ENCODE measurements at places on chromosomes 1 and 21.

DNA sequence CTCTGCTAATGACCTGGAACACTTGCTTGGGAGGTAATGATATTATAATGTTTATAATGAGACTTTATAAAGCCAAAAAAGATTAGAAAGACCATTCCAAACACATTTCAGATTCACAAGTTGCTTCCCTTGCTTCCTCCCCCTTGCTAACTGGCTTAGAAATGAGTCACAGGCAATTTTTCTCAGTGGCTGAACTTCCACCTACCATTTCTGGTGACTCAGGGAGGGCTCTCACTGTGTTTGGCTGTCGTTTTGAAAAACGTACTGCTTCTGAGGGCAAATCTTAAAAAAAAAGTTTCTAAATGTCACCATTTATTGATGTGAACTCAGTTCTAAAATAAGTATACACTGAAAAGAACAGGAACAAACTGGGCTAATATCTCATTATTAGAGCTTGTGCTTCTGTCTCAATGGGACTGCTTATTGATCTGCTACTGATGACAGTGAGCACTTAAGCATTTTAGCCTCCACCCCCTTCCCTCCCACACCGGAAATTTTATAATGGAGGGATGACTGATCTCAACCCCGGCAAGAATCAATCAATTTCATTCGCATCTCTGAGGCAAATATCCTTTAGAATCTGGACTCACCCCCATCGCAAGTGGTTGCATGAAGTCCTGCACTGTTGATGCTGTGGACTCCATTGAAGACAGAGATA is 278.3 kb downstream of the KCTD3 start:
- DNase-seq = no peak
- H3K36me3 ChIP-seq = peaks cover 1% of the 10 kb centered on the region
- no peaks in the 10 kb centered on the region for H3K4me1 ChIP-seq
- H3K4me3 ChIP-seq = no peak overlapping the region
- no peaks in the 10 kb centered on the region for H3K27me3 ChIP-seq

- H3K4me3 ChIP-seq = no peak overlapping the region
- no peak for DNase-seq
- no peaks in the 10 kb centered on the region for H3K4me1 ChIP-seq
- no peaks in the 10 kb centered on the region for H3K27me3 ChIP-seq
- H3K36me3 ChIP-seq = no peaks in the 10 kb centered on the region
These were observed 73.7 kb upstream of the ST6GALNAC5 start for GRCh38 chr1:76793594-76793993.

DNA sequence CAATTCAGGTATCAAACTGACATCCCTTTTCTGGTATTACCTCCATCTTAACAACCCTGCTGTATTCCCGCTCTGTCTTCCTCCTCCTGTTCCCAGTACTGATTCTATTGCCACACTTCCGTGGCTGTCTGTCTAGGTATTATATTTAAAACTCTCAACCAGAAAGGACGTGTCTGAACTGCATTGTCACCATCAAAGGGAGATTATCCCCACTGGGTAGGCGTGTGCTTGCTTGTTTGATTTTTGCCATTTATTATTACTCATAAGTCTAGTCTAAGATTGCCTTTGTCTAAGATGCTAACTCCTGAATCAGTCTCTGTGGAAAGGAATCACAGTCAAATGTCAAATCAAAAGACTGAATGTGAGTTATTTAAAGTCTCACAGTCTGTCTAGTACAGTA is 650.1 kb downstream of the KCNT2 start:
- no peak overlapping the region for H3K4me3 ChIP-seq
- no peak for DNase-seq
- H3K4me1 ChIP-seq = no peaks in the 10 kb centered on the region
- H3K27ac ChIP-seq = no peak overlapping the region

GRCh38 chr1:93346421-93346993 is 800 bp downstream of the DR1 start:
- H3K36me3 ChIP-seq = peaks cover 16% of the 10 kb centered on the region
- peaks cover 29% of the 10 kb centered on the region for H3K4me1 ChIP-seq
- H3K27me3 ChIP-seq = no peaks in the 10 kb centered on the region
- H3K27ac ChIP-seq = peak overlapping the region; percentile 96
- DNase-seq = peak; percentile 47

GRCh38 chr1:109271458-109271857 is 11.5 kb downstream of the PSRC1 start:
- H3K27me3 ChIP-seq = no peaks in the 10 kb centered on the region
- H3K36me3 ChIP-seq = no peaks in the 10 kb centered on the region
- H3K4me3 ChIP-seq = no peak overlapping the region

DNA sequence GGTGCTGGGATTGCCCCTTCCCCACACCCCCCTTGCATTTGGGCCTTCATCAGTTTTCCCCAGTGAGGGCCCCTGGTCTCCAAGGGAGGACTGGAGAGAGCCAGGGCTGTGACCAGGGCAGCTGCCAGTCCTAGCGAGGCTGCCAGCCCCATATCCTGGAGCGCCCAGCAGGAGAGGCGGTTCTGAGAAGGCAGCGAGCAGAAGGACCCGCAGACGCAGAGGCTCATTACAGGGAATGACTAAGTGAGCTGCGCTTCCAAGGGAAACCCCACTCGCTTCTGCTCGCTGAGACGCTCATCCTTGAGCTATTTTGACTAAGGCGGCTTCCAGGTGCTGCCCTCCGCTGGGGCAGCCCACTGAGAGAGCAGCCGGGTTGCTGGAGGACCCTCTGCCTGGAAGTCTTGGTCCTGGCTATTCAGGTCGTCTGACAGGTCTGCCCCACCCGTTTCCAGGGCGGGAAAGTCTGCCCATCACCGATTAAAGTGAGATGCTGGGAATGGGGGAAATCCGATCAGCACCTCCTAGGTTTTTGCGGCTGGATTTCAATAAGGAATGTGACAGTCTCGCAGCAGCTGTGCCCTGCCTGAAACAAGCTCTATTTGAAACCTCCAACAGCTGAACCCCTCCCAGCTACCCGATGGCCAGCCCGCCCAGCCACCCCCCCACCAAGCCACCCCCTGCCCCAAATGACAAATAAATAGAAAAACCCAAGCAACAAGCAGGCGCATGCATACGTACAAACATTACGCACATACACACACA is 2.8 kb downstream of the KCNN3 start:
- no peak overlapping the region for H3K27ac ChIP-seq
- peak; percentile 4 for DNase-seq
- H3K27me3 ChIP-seq = peaks cover 35% of the 10 kb centered on the region

- no peak overlapping the region for H3K4me3 ChIP-seq
- no peak overlapping the region for H3K27ac ChIP-seq
- H3K27me3 ChIP-seq = no peaks in the 10 kb centered on the region
- peaks cover 25% of the 10 kb centered on the region for H3K36me3 ChIP-seq
These were observed 54.2 kb downstream of the KIAA1614 start for GRCh38 chr1:180966744-180967536.

GRCh38 chr1:3240524-3241235 is 171.7 kb downstream of the PRDM16 start:
- H3K27ac ChIP-seq = no peak overlapping the region
- no peak overlapping the region for H3K4me3 ChIP-seq
- no peaks in the 10 kb centered on the region for H3K4me1 ChIP-seq
- no peaks in the 10 kb centered on the region for H3K27me3 ChIP-seq

DNA sequence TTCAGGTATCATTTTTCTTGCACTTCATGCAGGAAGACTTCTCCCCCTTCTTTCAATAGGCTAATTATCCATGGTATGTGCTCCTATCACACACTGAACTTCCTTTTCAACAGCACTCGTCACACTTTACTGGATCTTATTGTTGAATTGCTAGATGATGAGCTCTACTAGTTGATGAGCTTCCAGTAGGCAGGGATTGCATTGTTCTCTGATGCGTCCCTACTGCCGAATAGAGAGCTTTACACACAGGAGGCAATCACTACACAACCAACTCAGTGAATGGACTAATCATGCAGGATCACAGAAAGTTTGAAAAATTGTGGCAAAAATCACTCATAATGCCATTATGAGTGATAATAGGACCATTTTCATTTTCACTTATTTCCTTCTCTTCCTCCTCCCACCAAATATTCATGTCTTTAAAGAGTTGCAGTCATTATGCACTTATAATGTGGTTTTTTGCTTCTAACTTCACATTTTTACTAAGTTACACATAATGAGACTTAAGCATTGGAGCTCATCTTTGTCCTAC is 128.1 kb upstream of the ZNF648 start:
- no peak overlapping the region for H3K27ac ChIP-seq
- no peaks in the 10 kb centered on the region for H3K36me3 ChIP-seq
- DNase-seq = no peak
- no peak overlapping the region for H3K4me3 ChIP-seq

GRCh38 chr1:70044832-70045231 is 160.5 kb downstream of the LRRC40 start:
- no peaks in the 10 kb centered on the region for H3K36me3 ChIP-seq
- no peak overlapping the region for H3K27ac ChIP-seq
- H3K27me3 ChIP-seq = no peaks in the 10 kb centered on the region
- no peaks in the 10 kb centered on the region for H3K4me1 ChIP-seq
- no peak overlapping the region for H3K4me3 ChIP-seq

DNA sequence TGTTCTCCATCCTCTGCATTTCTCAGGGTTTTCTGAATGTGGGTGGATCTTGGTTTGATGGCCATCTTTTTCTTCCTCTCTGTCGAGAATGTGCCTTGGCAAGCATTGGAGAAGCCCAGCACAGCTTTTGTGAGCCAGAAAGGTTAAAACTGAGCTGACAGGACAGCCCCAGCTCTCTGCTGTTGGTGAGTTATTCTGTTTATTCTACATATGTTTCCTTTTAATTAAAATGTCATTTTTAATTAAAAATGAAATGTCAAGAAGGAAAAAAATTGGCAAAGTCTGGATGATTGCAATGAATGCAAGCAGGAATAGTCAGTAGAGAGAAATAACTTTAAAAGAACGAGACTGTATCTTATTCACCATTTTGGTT is 325.8 kb downstream of the PTBP2 start:
- no peak overlapping the region for H3K4me3 ChIP-seq
- DNase-seq = no peak
- H3K27ac ChIP-seq = no peak overlapping the region
- peaks cover 2% of the 10 kb centered on the region for H3K27me3 ChIP-seq
- H3K36me3 ChIP-seq = no peaks in the 10 kb centered on the region

- H3K4me1 ChIP-seq = peaks cover 12% of the 10 kb centered on the region
- DNase-seq = peak; percentile 44
- H3K4me3 ChIP-seq = peak overlapping the region; percentile 56
These were observed 9.8 kb downstream of the BARHL2 start for GRCh38 chr1:90707363-90707710.

- H3K27ac ChIP-seq = no peak overlapping the region
- H3K4me1 ChIP-seq = peaks cover 7% of the 10 kb centered on the region
- H3K4me3 ChIP-seq = no peak overlapping the region
- DNase-seq = no peak
- peaks cover 3% of the 10 kb centered on the region for H3K36me3 ChIP-seq
- H3K27me3 ChIP-seq = peaks cover 18% of the 10 kb centered on the region
These were observed 1.2 kb downstream of the NEXN start for GRCh38 chr1:77889671-77890070.

- peak overlapping the region; percentile 97 for H3K4me3 ChIP-seq
- no peaks in the 10 kb centered on the region for H3K27me3 ChIP-seq
- peak overlapping the region; percentile 94 for H3K27ac ChIP-seq
These were observed 1.7 kb downstream of the BTG2 start for GRCh38 chr1:203306965-203307541.

DNA sequence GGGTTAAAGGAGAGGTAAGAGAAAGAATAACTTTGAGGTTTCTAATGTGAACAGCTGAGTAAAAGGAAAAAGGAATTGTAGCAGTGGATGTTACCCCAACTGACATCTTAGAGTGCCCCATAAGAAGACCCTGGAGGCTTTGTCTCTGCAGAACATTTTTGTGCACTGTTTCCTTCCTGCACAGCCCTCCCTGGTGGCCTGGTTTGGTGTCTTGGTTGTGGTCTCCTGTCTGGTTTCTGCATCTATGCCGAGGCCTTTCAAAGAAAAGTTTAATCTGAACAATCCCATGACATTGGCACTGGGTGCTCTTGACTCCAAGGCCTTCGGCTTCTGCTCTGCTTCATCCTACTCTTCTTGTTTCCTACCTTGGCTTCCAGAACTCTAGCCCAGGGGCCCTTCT is 57.8 kb downstream of the RHOU start:
- H3K27me3 ChIP-seq = no peaks in the 10 kb centered on the region
- H3K4me3 ChIP-seq = no peak overlapping the region
- H3K4me1 ChIP-seq = peaks cover 6% of the 10 kb centered on the region
- DNase-seq = peak; percentile 31
- no peak overlapping the region for H3K27ac ChIP-seq
- H3K36me3 ChIP-seq = no peaks in the 10 kb centered on the region

GRCh38 chr1:74650561-74650960 is 23.0 kb downstream of the ERICH3 start:
- DNase-seq = no peak
- peaks cover 7% of the 10 kb centered on the region for H3K27me3 ChIP-seq

DNA sequence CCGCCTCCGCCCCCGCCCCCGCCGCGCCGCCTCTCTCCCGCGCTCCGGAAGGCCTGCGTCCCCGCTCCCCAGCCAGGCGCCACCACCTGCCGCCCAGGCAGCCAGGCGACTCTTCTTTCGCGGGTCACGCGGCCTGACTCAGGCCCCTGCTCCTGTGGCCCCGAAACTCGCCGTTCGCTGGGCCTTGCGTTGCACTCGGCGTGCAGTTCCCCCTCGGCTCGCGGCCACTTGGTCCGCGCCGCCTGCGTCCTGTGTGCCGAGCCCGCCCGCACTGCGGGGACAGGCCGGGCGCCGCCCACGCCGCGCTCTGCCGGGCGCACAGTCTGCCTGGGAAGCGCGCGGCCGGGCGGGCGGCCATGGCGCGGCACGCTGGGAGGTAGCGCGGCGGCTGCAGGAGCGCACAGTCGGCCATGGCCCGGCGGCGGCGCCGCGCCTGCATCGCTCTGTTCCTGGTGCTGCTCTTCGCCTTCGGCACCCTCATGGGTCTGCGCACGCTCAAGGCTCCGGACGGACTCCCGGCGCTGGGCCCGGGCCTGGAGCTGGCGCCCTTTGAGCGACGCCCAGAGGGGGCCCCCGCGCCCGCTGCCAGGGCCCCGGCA is at the start of gene MANEAL:
Gene MANEAL (plus strand): TSS at position 75 of the 599 bp plus-strand sequence. CDS start 336 bp downstream, at position 411.
- no peak within 1 kb of the TSS for H3K27ac ChIP-seq
- H3K27me3 ChIP-seq = peaks cover 35% of the 10 kb centered on the region
- H3K36me3 ChIP-seq = no peaks in the 10 kb centered on the region
- H3K4me3 ChIP-seq = peak within 1 kb of the TSS; percentile 64
- H3K4me1 ChIP-seq = peaks cover 11% of the 10 kb centered on the region

DNA sequence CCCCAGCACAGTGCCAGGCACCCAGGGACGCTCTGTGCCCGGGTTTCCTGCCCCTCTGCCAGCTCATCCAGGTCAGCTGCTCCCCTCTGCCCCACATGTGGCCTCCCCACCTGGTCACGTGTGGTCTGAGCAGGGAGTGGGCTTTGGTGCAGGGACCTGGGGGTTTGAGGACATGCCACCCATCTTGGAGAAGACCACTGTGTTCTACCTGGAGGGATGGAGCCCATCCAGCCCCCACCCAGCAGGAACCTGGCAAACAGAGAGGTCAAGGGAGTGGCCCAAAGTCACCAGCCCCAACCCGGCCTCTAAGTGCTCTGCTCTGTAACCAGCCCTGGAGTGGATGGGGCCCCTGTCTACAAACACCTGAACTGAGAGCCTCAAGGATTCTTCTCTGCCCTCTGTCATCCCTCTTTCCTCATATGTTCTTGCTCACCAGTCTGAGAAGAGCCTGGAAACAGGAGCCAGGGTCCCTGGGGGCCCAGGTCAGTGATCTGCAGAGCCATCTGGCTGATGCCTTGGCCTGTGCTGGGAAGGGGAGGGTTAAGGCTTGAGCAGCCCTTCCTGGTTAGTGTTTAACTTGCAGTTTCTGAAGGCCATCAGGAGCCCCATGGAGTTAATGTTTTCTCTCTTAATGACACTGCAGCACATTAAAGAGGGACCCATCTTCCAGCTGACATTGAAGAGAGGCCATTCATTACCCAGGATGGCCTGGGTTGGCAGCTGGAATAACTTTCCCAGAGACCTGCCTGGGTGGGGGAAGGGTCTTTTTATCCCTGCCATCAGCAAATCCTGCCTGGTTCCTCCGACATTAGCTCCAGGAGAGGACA is 235.4 kb downstream of the PTPRU start:
- H3K27ac ChIP-seq = no peak overlapping the region
- DNase-seq = no peak
